NCI-H226 (cell line): ENCODE measurements at places on chromosomes 12 and 14.

- DNase-seq: no peak
Observed at GRCh38 chr12:106766393-106766826, 8.1 kb upstream of the RIC8B start.

GRCh38 chr12:90020014-90020413 is 311.4 kb upstream of the ATP2B1 start:
- no peak for DNase-seq

DNA sequence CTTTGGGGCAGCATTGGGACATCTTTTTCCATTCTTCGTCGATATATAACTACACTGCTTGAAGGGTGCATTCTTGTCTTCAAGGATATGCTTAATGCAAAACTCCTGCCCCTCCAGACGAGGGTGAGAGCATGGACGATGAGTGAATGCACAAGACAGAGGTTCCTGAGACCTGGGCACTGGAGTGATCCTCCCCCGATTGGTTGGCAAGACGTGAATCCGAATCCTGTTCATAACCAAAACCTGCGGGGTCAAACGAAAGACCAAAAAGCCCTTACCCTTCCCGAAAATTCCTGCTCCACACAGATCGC is 684 bp downstream of the KANSL2 start:
- no peak for DNase-seq

- no peak for DNase-seq
Observed at GRCh38 chr12:66603461-66603860, 75.4 kb downstream of the GRIP1 start.

GRCh38 chr12:82919388-82920054 is 232.8 kb downstream of the TMTC2 start:
- no peak for DNase-seq

- peak; percentile 47 for DNase-seq
Observed at GRCh38 chr14:103803661-103804060, 43.7 kb downstream of the PPP1R13B start.

- no peak for DNase-seq
Observed at GRCh38 chr14:52836063-52836462, 44.7 kb upstream of the GNPNAT1 start.

DNA sequence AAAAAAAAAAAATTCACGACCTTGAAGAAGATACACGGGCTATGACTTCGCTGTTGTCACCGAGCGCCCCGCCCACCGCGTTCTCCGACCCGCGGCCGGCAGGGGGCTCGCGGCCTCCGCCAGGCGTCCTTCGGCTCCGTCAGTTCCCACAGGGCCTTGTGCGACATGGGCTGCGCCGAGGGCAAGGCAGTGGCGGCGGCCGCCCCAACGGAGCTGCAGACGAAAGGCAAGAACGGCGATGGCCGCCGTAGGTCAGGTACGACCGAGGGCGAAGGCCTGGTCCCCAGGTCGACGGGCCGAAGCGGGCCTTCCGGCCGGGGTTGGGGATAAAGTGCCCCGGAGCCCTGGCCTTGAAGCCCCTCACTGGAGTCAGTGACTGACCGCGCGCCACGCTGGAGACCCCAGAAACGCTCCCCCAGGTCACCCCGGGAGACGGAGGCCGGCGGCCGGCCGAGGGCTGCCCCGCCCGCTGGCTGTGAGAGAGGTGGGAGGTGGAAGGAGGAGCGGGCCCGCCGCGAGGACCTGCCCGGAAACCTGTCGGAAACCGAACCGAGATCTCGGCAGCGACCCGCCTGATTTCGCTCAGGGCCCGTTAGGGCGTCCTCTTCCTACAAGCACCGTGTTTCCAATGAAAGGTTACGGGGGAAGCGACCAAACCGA is at the start of gene TXNRD1:
TXNRD1 (plus strand) TSS at position 142 of the 660 bp plus-strand sequence; CDS start at position 166, 24 bp downstream.
- DNase-seq: peak; percentile 73

DNA sequence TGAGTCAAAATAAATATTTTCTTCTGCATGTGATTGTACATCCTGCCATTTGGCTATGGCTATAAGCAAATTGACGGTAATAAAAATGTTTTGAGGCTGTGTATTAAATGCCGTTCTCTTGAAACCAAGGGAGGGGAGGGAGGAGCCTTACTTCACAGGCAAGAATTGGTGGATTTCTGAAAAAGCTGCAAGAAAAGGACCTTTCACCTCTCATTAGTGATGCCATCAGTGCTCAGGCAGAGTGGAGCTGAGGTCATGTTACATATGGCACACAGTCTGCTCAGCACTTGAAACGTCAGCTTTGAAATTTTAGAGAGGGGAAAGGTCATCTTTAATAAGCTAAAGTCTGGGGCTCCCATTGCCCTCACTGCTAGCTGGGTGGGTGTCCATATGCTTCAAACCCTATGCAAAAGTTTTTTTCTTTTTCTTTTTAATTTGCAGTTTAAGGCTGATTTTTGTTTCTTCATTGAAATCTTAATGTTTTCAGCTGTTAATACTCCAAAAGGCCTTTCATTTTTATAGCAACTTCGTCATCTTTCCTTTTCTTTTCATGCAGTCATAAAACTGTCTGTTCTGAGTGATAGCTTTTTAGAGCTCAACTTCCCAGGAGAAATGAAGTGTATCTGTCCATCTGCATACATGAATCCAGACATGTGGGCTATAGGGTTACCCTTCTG is 9.8 kb upstream of the SIX1 start:
- no peak for DNase-seq

- DNase-seq: peak; percentile 11
Observed at GRCh38 chr12:63940310-63941005, 96.0 kb downstream of the SRGAP1 start.

DNA sequence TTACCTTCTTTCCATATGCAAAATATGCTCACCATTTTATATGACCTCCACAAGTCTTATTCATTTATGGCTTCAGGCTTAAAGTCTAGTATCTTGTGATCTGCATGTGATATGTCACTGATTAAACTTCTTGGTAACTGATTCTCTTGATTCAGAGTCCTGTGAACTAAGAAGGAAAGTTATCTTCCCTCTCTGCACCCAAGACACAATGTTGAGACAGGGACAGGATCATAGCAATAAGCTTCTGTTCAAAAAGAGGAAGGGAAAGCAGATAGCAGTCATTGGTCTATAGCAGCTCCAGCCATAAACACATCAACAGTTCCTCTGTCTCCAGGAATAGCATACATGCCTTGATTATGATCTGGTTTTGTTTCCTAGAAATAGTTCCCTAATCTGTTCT is 103.1 kb downstream of the UNC79 start:
- DNase-seq: no peak

DNA sequence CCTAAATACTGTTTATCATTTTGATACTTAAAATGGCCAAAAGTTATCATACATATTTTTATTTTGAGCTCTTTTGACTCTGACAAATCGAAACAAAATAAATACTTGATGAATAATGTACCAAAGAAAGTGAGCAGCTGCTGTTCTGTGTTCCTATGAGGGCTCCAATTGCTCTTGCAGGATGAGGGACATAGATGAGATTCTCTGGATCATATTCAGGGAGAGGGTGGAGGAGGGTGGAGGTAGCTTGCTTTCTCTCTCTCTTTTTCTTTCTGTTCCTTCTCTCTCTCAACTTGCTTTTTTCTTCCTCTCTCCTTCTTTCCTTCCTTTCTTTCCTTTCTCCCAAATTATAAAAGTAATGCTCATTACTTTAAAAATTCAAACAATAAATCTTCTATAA is 8.9 kb upstream of the MYH7 start:
- no peak for DNase-seq

- DNase-seq: no peak
Observed at GRCh38 chr12:15274561-15274967, 47.7 kb upstream of the PTPRO start.

DNA sequence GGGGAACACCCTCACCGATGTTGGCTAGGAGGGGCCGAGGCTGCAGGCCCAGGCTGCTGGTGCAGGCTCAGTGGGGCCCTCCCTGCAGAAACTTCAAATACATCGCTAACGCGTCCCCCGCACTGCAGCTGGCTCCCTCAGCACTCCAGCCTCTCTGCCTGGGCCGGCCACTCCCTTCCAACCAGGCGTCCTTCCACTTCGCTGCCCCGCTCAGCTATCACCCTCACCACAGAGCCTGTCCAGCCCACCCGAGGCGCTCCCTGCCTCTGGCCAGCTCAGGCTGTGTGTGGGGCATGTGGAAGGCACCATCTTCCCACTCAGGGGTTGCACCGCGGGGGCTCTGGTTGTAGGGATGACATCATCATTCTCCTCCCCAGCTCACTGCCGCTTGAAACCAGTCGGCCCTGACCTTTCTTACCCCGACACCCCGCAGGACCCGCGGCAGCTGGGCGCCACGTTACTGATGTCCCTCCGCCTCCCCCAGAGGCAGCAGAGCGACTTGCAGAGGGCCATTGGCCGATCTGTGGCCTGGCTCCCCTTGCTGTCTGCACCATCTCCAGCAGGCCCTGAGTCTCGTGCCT is 199.9 kb upstream of the RTL1 start:
- DNase-seq: no peak

DNA sequence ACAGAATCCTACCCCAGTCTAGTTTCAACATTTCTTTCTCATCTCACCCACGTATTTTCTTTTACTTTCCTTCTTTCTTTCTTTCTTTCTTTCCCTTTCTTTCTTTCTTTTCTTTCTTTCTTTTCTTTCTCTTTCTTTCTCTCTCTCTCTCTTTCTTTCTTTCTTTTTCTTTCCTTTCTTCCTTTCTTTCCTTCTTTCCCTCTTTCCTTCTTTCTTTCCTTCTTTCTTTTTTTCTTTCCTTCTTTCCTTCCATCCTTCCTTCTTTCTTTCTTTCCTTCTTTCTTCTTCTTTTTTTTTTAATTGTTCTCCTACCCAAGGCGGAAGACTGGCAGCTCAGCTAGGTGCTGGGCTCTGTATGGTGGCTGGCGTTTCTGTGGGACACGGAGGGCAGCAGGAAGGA is 55.0 kb downstream of the GLT1D1 start:
- DNase-seq: no peak

GRCh38 chr12:108616941-108617858 is 16.5 kb downstream of the SELPLG start:
- no peak for DNase-seq

GRCh38 chr12:106903241-106903945 is 52.3 kb upstream of the TMEM263 start:
- peak; percentile 33 for DNase-seq

- no peak for DNase-seq
Observed at GRCh38 chr12:7966563-7966962, 30.6 kb upstream of the SLC2A3 start.

GRCh38 chr12:107402041-107403022 is 283.3 kb upstream of the PWP1 start:
- DNase-seq: peak; percentile 71

DNA sequence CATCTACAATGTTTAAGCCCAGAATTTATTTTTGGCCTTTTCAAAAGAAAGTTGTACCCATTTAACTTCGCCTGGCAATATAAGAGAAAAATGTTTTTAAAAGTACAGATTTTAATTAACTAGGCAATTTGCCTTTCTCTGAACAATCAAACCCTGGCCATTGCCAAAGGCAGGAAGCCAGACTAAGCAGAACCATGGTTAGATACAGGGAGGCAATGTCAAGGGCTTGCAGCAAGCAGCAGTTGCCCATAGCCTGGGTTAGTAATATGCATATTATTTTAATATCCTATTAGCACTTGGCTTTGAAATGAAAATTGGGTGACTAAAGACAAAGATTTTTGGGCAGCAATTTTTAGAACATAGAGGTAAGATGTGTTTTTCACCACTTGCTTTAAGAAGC is 51.1 kb upstream of the FRMD6 start:
- DNase-seq: no peak

DNA sequence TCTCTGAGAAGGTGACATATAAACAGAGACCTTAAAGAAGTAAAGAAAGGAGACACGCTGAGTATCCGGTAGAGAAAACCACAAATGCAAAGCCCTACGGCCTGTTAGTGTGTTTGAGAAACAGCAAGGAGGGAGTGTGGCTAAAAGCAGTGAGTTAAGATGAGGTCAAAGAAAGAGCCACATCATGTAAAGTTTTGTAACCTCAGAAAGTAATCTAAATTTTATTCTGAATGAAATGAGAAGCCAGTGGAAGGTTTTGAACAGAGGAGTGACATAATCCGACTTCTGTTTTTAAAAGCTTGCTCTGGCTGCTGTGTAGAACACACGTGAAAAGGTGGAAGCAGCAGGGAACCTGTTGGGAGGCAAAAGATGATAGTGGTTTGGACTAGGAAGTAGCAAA is 32.6 kb downstream of the PPP2R5E start:
- no peak for DNase-seq

DNA sequence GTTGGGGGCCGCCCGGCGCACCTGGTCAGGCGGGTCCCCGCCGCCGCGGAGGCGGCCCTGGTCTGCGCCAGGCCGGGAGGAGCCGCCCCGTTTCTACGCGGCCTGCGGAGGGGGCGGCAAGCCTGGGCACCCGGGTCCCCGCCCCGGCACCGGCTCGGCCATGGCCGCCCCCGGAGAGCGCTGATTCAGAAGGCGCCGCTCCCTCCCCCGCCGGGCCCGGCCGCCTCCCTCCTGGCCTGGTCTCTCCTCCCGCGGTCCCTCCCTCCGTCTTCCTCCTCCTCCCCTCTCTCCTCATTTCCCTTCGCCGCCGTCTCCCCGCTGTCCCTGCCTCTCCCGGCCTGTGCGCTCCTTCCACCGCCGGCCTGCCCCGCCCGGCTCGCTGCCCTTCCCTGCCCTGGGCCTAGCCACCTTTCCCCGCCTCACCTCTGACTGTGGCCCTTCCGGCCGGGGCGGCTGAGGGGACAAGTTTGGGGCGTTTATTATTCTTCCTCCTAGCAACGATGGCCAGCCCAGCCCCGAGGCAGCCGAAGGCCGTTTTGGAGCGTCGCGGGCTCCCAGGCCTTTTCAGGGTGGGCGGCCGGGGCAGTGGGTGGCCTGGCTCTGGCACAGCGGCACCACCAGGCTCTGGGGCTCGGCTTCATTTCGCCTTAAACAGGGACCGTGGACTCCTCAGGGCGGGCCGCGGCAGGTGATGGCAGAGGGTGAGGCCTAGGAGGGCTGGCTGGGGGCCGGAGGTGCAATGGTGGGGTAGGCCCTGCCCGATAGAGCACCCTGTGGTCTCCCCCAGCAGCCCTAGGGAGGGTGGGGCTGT is 768 bp downstream of the CEP170B start:
- DNase-seq: peak; percentile 75

- DNase-seq: no peak
Observed at GRCh38 chr14:75714991-75715390, 53.9 kb downstream of the TTLL5 start.
